ENCODE measurements at places on chromosomes 3 and 15.

GRCh38 chr3:166013073-166013679 is 176.0 kb upstream of the BCHE start:
- DNase-seq, result no peak

DNA sequence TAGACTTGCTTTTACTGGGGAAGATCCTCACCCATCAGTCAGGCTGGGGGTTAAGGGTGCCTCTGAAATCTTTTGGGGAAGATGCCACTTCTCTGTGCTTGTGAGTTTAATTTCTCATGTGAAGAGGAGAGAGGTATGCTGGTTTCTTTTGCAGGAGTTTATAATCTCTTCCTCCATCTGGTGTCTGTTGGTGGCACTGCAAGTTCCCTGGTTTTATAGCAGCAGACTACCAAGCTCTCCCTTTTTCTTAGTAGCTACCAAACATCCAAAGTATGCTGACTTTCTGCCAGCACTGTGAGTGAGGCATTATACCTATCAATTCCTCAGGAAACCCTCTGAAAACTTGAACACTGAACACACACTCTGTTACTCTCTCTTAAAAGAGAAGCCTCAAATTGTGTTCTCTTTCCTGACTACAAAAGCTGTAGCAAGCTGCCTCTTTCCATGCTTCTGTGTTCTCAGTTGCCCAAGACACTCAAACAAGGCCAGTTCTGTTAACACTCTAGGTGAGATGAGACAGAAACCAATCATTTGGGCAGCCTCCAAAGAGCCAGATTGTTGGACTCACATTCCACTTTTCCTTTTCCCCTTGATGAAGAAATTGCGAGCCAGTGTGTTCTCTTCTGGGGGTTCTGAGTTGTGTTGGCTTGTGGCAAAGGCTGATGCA is 299.5 kb downstream of the GAP43 start:
- DNase-seq, result no peak

DNA sequence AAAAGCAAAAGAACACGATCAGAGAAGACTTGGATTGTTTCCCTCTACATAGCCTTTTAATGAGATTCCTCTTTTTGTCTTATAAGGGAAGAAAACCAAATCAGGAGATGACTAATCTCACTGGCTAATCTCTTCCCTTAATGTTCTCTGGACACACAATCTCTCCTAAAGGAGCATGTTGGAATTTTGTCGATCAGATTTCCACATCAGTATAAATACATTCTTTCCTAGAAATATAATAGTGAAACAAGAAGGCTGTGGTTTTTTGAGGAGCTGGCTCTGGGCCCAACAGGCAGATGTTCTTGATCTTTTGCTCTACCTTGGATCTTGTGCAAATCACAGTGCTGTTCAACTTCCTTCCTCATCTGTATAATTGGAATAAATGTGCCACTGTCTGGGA is 94.0 kb downstream of the GTPBP8 start:
- no peak for DNase-seq

DNA sequence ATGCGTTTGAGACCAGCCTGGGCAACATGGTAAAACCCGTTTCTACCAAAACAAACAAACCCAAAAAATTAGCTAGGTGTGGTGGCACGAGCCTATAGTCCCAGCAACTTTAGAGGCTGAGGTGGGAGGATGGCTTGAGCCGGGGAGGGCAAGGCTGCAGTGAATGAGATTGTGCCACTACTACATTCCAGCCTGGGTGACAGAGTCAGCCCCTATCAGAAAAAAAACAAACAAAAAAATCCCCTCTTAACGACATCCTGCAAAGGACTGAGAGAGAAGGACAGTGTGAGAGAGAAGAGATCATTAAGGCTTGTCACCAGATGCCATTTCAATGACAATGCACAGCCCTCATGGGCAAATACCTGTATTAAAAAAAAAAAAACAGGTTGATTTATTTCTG is 266.7 kb upstream of the ATP10A start:
- DNase-seq, result no peak
